Effector memory CD8-positive, alpha-beta T cell (primary cell): ENCODE measurements at places on chromosomes 12 and 14.
A peak's percentile ranks its signal among the peaks of the same experiment; 100 is the strongest.

DNA sequence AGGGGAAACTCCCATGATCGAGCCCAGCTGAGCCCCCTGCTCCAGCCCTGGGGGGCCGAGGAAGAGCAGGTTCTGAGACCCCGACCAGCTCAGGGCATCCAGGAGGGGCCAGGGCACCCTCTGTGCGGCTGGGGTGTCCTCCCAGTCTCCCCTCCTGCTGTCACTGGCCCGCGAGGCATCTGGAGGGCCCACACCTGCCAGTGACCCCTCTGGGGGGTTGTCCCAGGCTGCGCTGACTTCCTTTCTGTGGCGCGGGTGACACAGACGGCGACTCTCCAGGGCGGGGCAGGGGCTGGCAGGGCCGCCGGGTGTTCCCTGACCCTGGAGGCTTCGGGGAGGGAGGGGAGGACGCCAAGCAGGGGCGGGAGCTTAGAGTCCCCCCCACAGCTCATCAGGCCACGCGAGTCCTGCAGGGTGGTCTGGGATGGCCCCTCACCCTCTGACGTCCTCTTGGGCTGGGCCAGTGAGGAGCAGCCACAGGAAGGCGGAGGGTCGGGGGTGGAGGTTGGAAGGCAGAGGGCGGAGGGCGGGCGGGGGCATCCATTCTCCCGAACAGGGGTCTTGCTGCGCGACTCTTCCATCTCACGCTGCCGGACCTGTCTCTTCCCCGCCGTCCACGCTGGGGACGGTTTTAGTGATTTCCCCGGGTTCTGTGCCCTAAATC is 38.6 kb upstream of the FBRSL1 start:
- H3K4me1 ChIP-seq: peaks cover 17% of the 10 kb centered on the region
- peaks cover 4% of the 10 kb centered on the region for H3K36me3 ChIP-seq
- no peak overlapping the region for H3K4me3 ChIP-seq
- H3K27me3 ChIP-seq: no peaks in the 10 kb centered on the region
- DNase-seq: no peak
- H3K27ac ChIP-seq: no peak overlapping the region

DNA sequence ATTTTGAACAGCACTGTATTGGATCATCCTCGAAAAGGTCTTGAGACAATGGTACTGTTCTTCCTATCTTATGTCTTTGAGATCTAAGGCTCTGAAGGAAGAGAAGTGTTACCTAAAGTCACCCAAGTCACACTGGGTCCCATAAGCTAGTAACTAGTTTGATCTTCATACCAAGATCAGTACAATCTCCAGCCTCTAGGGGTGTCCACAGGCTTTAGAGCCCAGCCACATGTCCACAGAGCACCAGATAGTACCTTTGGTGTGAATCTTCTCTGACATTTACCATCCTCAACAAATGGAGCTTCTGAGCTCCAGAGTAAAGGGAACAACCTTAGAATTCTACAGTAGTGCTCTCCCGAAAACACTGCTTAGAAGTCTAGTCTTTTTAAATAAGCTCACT is 78.7 kb downstream of the KSR2 start:
- no peaks in the 10 kb centered on the region for H3K36me3 ChIP-seq
- DNase-seq: no peak
- H3K27me3 ChIP-seq: no peaks in the 10 kb centered on the region
- H3K27ac ChIP-seq: no peak overlapping the region
- no peak overlapping the region for H3K4me3 ChIP-seq

GRCh38 chr12:9328065-9328464 is 119.9 kb upstream of the PZP start:
- H3K36me3 ChIP-seq: no peaks in the 10 kb centered on the region
- H3K27me3 ChIP-seq: no peaks in the 10 kb centered on the region
- DNase-seq: no peak
- H3K4me1 ChIP-seq: peaks cover 16% of the 10 kb centered on the region
- H3K27ac ChIP-seq: no peak overlapping the region
- no peak overlapping the region for H3K4me3 ChIP-seq

DNA sequence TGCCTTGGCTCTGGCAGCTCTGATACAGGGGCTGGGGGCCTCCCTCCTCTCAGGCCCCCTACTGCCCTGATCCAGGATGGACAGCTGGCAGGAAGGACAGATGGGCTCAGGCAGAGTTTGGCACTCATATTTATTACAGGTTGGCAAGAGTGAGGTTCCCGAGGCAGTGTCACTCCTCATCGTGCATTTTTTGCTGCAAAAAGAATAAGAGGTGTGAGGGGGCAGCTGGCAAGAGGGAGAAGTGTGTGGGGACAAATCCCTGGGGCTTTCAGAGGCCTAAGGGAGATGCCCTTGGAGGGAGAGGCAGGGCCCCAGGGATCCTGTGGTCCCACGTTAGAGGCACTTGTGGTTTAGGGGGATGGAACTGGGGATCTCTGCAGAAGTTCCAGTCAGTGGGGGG is 5.0 kb downstream of the CMTM5 start:
- H3K36me3 ChIP-seq: no peaks in the 10 kb centered on the region
- no peak overlapping the region for H3K4me3 ChIP-seq
- no peak overlapping the region for H3K27ac ChIP-seq

- no peaks in the 10 kb centered on the region for H3K27me3 ChIP-seq
- no peak for DNase-seq
- no peak overlapping the region for H3K27ac ChIP-seq
- H3K4me1 ChIP-seq: no peaks in the 10 kb centered on the region
- H3K36me3 ChIP-seq: no peaks in the 10 kb centered on the region
- no peak overlapping the region for H3K4me3 ChIP-seq
These were observed 178.7 kb upstream of the SOX5 start for GRCh38 chr12:24127919-24128721.

GRCh38 chr14:21120686-21121085 is 19.8 kb downstream of the TMEM253 start:
- peaks cover 3% of the 10 kb centered on the region for H3K36me3 ChIP-seq
- no peaks in the 10 kb centered on the region for H3K4me1 ChIP-seq
- DNase-seq: no peak

- no peak for DNase-seq
- H3K4me3 ChIP-seq: peak overlapping the region; percentile 64
- H3K27ac ChIP-seq: peak overlapping the region; percentile 15
- H3K4me1 ChIP-seq: peaks cover 33% of the 10 kb centered on the region
- no peaks in the 10 kb centered on the region for H3K27me3 ChIP-seq
These were observed 71.7 kb upstream of the RIN3 start for GRCh38 chr14:92441751-92442504.

DNA sequence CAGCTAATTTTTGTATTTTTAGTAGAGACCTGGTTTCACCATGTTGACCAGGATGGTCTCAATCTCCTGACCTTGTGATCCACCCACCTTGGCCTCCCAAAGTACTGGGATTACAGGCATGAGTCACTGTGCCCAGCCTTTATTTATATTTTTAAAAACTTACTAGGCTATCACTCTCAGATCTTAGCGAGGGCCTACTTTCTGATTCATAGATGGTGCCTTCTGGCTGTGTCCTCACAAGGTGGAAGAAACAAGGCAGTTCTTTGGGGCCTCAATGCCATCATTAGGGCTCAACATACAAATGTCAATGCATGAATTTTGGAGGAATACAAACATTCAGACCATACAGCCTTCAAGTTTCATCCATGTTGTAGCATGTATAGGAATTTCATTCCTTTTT is 2.4 kb upstream of the DGLUCY start:
- peaks cover 15% of the 10 kb centered on the region for H3K36me3 ChIP-seq
- no peak for DNase-seq
- H3K27ac ChIP-seq: peak overlapping the region; percentile 85
- no peak overlapping the region for H3K4me3 ChIP-seq
- peaks cover 63% of the 10 kb centered on the region for H3K4me1 ChIP-seq

- H3K4me3 ChIP-seq: no peak overlapping the region
- no peaks in the 10 kb centered on the region for H3K36me3 ChIP-seq
- H3K4me1 ChIP-seq: no peaks in the 10 kb centered on the region
- H3K27me3 ChIP-seq: peaks cover 63% of the 10 kb centered on the region
- no peak overlapping the region for H3K27ac ChIP-seq
These were observed 22.2 kb downstream of the COX8C start for GRCh38 chr14:93368996-93369712.

DNA sequence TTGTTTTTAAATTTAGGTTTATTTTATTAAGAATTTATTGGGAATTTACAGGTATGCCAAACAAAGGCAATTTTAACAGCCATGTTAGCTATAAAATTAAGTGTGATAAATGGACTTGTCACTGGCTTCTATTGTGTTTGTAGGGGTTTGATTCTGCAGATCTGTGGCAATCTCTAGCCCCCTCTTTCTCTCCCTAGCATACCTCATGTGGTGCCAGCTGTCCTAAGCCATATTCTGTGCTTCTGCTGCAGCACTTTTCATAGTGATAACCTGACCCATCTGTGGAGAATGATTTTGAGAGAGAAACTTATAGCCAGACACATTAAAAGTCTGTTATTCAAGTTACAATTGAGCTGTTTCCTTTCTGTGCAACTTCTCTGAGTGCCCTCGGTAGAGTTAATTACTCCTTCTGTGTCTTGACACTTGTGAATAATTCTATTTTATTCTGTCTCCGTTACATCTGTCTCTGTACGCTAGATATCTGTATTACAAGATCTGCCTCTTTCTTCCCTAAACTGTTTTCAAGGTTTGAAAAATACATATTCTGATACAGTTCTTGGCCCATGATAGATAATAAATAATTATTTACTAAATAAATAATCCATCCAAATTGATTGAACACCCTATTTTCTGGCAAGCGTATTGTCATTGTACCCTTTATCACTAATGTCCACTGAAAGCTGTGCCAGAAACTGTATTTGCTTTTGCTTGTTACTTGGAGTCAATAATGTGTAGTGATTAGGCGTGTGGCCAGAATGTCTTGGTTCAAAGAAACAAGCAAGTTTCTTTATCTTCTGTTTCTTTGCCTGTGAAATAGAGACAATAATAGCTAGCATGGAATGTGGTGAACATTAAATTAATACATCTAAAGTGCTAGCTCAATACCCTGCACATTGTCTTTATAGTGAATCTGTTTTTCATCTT is 40.0 kb downstream of the FRS2 start:
- H3K36me3 ChIP-seq: peaks cover 2% of the 10 kb centered on the region
- no peak for DNase-seq
- H3K4me1 ChIP-seq: peaks cover 38% of the 10 kb centered on the region

- no peak for DNase-seq
- H3K27ac ChIP-seq: no peak overlapping the region
- H3K4me1 ChIP-seq: no peaks in the 10 kb centered on the region
- H3K4me3 ChIP-seq: no peak overlapping the region
These were observed 228.8 kb downstream of the PPFIA2 start for GRCh38 chr12:81530352-81530751.

DNA sequence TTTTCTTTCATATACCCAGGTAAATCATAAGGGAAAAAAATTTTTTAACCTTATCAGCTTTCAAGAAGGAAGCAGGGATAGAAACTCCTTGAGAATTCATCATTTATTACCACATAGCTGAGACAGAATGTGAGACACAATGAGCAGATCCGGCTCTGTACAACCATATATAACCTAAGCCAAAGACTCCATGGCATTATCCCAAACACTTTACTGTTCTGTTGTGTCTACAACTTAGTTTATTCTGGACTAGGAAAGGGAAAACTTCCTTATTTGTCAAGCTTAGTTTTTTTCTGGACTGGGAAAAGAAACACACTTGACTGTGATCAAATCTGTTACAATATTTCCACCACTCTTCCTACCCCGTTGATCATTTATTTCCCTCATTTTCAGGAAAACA is 38.3 kb upstream of the CATSPERB start:
- no peaks in the 10 kb centered on the region for H3K27me3 ChIP-seq
- peak overlapping the region; percentile 49 for H3K27ac ChIP-seq
- H3K4me3 ChIP-seq: no peak overlapping the region
- no peak for DNase-seq
- H3K4me1 ChIP-seq: peaks cover 13% of the 10 kb centered on the region

DNA sequence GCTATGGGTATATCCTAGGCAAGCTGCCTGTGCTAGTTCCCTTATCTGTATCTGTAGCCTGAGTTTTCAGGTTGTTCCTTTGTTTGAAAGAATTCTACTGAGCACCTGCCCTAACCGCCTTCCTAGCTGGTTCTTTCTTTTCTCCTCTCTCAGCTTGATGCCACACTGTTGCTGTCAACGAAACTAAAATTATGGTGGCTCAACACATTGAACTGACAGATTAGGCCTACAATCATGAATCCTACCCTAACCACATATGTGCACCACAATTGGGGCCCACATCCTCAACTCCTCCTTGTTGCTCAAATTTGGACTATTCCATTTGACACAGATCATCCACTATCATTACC is 36.2 kb upstream of the RESF1 start:
- H3K4me3 ChIP-seq: no peak overlapping the region
- H3K27ac ChIP-seq: no peak overlapping the region
- no peaks in the 10 kb centered on the region for H3K27me3 ChIP-seq
- H3K36me3 ChIP-seq: peaks cover 4% of the 10 kb centered on the region
- DNase-seq: no peak

- no peak for DNase-seq
- H3K4me1 ChIP-seq: no peaks in the 10 kb centered on the region
- H3K4me3 ChIP-seq: no peak overlapping the region
- no peak overlapping the region for H3K27ac ChIP-seq
- no peaks in the 10 kb centered on the region for H3K36me3 ChIP-seq
- H3K27me3 ChIP-seq: peaks cover 70% of the 10 kb centered on the region
These were observed 8.4 kb upstream of the RIPK3 start for GRCh38 chr14:24348186-24348585.

DNA sequence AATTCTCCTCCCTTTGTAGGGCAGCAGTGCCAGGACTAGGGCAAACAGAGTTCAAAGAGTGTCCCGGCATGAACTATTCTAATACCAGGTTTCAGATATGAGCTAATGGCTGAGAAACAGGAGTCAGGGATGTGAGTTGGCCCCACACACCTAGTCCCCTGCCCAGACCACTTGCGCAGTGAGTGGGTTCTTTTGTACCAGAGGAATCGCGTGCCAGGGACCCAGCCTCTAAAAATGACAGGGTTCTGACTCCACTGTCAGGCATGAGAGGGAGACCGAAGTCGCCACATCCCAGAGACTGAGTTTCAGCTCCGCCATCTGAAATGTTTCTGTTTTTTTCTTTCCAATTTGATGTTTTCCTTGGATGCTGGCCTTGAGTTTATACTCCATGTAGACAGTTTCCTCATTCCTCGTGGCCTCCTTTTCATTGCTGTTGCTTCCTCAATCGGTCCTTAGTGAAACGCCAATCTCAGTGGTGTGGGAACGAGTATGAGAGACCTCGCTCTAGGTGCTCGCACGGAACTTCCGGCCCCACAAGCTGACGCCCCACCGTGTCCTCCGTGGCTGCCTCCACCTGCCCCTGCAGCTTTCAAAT is 31.5 kb downstream of the FBXL14 start:
- H3K27ac ChIP-seq: no peak overlapping the region
- DNase-seq: no peak
- peaks cover 6% of the 10 kb centered on the region for H3K27me3 ChIP-seq
- H3K4me3 ChIP-seq: no peak overlapping the region

GRCh38 chr14:101893759-101894158 is 70.6 kb upstream of the DYNC1H1 start:
- DNase-seq: no peak
- peaks cover 97% of the 10 kb centered on the region for H3K36me3 ChIP-seq
- no peaks in the 10 kb centered on the region for H3K4me1 ChIP-seq
- no peaks in the 10 kb centered on the region for H3K27me3 ChIP-seq

- no peak for DNase-seq
- no peaks in the 10 kb centered on the region for H3K27me3 ChIP-seq
- no peaks in the 10 kb centered on the region for H3K36me3 ChIP-seq
- peaks cover 2% of the 10 kb centered on the region for H3K4me1 ChIP-seq
These were observed 88.6 kb downstream of the EPS8 start for GRCh38 chr12:15700595-15700994.
